ENCODE measurements at places on chromosomes 11 and 22.

GRCh38 chr11:128592454-128592853 lies 5.1 kb upstream of the ETS1 start:
- DNase-seq = no peak

DNA sequence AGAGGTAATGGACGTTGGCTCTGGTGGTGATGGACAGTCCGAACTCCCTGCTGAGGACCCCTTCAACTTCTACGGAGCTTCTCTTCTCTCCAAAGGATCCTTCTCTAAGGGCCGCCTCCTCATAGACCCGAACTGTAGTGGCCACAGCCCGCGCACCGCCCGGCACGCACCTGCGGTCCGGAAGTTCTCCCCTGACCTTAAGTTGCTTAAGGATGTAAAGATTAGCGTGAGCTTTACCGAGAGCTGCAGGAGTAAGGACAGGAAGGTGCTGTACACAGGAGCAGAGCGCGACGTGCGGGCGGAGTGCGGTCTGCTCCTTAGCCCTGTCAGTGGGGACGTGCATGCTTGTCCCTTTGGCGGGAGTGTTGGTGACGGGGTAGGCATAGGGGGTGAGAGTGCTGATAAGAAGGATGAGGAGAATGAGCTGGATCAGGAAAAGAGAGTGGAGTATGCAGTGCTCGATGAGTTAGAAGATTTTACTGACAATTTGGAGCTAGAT lies 6.1 kb downstream of the DGCR8 start:
- DNase-seq = no peak

DNA sequence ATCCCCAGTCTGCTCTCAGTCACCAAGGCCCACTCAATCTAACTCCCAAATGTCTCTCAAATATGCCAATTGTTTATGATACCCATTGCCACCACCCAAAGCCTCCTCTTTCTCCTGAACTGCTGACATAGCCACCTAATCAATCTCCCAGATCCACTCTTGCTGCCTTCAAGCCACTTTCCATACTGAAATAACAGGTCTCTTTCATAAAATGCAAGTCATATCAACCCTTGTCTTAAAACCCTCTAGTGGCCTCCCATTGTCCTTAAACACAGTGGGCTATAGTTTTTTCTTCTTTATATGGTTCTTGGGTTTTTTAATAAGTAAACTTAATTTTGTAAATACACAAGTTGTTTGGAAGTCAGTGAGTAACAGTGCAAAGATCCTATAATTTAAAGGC lies 155.2 kb upstream of the ZC3H12C start:
- DNase-seq = no peak

DNA sequence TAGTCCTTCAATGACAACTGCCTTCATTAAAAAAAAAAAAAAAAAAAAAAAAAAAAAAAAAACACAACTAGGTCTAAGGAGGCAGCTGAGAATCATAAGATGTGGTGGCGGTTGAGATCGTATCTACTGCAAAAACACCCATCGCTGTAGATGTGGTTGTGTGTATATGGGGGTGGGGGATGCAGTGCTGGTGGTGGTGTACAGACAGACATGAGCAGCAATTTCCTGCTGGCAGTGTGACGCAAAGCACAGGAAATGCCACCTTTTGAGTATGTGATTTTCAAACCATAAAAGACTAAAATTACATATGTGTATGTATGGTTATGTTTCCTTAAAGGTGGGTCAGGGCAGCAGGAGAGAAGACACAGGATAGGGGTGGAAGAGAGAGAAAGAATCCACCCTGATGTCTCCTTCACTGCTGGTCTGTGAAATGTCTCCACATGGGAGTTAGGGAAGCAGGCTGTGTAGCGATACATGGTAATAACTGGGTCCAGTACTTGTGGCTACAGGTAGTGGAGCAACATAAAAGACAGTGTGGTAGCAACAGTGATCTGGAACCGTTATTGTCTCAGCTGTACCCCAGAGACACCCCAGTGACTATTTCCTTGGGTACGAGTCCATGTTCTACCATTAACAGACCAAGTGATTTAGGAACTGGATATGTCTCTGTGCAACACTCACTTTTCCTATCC lies 57.9 kb downstream of the SYTL2 start:
- DNase-seq = no peak

DNA sequence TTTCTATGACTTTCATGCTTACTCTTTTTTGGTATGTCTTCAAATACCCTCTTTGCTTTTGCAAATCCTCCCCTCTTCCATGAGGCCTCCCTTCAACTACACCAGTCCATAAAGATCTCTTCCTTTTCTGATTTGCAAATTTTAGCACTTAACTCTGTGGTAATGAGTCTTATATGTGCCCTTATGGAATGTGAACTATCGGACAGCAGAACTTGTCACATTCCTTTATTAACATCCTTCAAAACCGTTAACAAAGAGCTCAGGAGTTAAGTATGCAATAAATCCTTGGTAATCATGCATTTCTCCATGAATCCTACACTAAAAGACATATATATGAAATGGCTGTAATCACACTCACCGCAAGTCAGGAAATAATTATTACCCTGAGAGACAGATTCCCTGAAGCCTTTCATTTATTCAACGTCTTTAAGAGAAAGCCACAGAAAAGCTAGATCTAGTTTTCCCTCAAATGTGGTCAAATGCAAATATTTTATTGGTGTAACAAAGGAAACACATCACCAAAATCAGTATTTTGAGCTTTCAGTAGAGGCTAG lies 7.4 kb downstream of the CLNS1A start:
- no peak for DNase-seq

- no peak for DNase-seq
These were observed 14.1 kb downstream of the PHF21B start for GRCh38 chr22:44995715-44996114.

DNA sequence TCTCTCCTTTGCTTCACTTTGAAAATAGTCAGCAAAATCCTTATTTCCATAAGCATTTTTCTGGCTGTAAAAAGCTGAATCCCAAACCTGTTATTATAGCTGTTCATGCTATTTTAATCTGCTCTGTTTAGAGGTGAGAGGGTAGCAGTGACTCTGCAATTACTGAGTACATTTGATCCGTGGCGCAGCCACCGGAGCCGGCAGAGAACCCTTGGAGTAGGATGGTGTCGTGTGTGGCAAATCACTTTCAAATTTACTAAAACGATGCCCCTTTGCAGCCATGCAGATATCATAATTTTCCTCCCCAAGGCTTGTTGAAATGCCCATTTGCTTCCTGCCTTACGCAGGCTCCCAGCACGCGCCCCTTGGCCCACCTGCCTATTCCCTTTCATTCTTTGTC lies 69.6 kb downstream of the ZBTB16 start:
- no peak for DNase-seq

- no peak for DNase-seq
These were observed 19.1 kb upstream of the RCN1 start for GRCh38 chr11:32071811-32072210.

DNA sequence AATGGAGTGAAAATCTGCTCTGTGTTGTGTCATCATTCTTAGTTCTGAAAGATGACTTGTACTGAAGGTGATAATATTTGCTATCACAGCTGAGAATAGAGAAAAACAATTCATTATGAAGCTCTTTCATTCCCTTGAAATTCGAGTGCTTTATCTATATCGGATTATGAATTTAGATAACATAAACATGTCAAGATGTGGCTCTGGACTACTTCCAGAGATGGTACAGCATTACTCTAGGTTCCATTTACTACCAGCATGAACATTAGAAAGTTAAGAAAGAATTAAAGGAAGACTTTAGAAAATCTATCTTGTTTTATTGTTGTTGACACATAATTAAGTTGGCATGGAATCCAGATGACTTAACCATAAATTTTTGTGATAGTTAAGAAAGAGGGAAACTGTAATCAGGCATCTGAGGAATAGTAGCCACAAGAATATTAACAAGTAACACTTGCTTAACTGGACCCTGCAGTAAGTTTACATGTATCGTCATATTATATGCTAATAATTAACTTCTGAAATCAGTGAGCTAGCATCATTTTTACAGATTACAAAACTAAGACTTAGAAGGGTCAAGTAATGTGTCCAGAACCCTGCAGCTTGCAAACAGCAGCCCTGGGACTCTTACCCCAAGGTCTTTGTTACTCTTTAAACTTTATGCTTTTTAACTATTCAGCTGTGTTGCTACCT lies 182.6 kb downstream of the DDX10 start:
- DNase-seq = no peak

GRCh38 chr11:35615921-35616900 lies 2.0 kb upstream of the FJX1 start:
- DNase-seq = peak; percentile 96

DNA sequence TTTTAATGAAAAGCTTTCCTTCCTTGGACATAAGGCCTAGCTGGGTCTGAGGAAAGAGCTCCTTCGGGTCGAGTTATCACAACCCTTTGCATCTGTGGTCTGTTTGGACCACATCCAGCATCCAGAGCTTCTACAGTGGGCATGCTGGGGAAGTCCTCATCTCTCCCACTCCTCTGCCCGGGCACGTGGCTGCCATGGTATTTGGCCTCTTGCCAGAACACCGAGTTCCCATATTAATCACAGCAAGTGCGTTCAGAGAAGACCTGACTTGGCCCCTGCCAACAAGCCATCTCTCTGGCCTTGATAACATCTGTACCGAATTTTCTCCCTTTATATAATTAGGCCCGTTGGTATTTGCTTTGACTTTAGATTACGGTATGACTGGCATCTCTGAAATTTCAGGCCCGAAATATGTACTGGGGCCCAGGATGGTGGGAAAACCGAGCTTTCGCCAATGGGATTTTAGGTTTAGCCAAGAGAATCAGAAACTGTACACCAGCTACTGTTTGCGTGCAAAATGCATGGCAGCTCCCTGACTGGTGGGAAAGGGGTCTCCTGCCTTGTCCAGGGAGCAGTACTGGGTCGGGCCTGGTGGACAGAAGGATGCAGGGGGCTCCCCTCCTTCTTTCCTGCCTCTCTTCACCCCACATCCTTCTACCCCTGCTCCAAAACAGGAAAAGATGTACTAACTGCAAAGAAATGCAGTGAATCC lies 90.0 kb downstream of the MICAL2 start:
- DNase-seq = peak; percentile 56

DNA sequence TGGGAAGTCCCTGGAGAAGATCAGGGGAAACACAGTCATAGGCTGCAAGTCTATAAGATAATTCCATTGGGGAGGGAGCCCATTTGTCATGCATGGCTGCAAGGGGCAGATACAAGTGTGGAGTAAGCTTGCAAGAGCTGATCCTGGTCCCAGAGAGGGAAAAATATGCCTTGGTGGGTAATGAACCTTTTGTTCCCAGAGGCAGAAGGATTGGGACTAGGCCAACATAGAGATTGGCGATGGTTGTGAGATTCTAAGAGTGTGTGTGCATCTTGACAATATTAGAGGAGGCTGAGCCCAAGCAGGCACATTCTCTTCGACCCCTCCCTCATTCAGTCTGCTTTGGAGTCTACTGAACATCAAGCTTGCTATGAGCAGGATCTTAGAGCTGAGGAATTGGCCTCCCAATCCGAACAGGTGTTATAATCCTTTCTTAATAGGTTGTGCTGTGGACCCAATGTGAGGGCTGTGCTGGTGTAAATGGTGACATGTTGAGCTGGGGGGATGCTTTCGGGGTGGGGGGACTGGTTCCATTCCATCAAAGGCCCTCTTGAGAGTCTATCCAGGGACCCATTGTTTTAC lies 18.4 kb downstream of the MIAT start:
- DNase-seq = no peak

DNA sequence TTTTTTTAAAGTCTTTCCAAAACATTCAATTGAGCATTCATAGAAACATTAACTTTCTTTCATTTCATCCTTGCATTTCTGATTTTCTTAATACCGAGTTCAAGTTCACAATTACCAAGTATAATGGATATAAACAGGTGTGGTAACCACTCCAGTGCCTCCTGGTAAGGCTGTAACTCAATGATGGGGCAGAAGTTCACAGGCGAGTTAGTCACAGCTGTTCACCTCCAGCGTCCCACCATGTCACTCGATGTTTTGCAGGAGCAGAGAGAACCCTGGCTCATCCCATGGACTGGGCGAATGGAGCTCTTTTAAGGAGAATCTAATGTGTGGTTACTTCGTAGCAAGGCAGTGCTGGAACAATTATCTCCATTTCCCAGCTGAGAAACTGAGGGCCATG lies 94.4 kb upstream of the ALX4 start:
- DNase-seq = peak; percentile 89

DNA sequence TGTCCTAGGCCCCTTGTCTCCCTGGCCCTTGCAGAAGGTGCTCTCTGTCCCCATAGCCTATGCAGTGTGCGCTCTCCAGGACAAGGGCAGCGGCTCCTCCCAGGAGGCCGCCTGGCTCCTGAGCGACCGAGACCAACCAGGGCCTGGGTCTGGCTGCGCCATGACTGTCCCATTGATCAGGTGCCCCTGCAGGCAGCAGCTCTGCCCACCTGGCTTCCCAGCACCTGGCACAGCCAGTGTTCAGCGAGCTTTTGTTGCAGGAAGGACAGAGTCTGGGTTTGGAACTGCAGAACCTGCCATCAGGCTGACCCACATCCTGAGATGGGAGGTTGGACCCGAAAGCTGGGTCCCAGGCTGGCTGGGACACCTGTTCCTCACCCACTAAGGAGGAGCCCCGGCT lies 1001.1 kb downstream of the BRD1 start:
- DNase-seq = no peak

GRCh38 chr11:41997844-41998401 lies 538.5 kb upstream of the LRRC4C start:
- DNase-seq = no peak

- DNase-seq = peak; percentile 47
These were observed 14.5 kb upstream of the DGKZ start for GRCh38 chr11:46332568-46333393.

GRCh38 chr11:113985906-113986305 lies 11.0 kb downstream of the HTR3A start:
- DNase-seq = no peak

GRCh38 chr22:29470159-29470855 lies 9.7 kb upstream of the NEFH start:
- DNase-seq = peak; percentile 77

DNA sequence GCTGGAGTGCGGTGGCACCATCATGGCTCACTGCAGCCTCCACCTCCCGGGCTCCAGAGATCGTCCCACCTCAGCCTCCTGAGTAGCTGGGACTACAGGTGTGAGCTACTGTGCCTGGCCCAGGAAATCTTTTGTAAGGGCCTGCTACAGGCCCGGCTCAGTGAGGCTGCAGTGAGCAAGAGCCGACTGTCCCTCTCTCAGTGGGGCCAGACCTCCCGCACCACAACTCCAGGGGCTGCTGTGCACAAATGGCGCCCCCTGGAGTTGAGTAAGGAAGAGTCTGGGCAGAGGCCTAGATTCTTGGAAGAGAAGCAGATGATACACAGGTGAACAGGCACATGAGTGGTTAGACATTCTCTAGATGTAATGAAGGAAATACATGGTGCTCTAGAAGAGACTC lies 7.0 kb downstream of the SERHL2 start:
- DNase-seq = no peak

DNA sequence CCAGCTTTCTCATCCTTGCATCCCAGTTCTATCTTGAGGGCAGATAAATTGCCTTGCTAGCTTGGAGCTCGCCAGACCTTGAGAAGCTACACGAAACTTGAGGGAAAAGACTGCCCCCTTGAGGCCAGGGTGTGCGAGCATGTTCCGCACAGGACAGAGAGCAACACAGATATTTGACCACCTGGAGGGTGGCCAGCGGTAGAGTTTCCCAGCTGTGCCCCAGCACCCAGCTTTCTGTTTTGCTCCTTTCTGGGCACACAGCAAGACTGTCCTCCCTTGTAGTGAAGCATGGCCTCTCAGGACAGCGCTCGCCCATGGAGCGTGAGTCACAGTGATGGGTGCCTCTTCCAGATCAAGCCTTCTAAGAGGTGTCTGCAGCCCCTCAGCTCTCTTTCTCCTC lies 23.5 kb downstream of the SPATA19 start:
- peak; percentile 10 for DNase-seq

GRCh38 chr11:28962502-28962901 lies 854.3 kb downstream of the METTL15 start:
- no peak for DNase-seq

GRCh38 chr11:35330156-35330889 lies 89.0 kb downstream of the SLC1A2 start:
- DNase-seq = no peak

Data from NCI-H2171 treated with DMSO at 0.1 percent for 48 hours (cell line).